ENCODE measurements at places on chromosomes 1 and 21.

DNA sequence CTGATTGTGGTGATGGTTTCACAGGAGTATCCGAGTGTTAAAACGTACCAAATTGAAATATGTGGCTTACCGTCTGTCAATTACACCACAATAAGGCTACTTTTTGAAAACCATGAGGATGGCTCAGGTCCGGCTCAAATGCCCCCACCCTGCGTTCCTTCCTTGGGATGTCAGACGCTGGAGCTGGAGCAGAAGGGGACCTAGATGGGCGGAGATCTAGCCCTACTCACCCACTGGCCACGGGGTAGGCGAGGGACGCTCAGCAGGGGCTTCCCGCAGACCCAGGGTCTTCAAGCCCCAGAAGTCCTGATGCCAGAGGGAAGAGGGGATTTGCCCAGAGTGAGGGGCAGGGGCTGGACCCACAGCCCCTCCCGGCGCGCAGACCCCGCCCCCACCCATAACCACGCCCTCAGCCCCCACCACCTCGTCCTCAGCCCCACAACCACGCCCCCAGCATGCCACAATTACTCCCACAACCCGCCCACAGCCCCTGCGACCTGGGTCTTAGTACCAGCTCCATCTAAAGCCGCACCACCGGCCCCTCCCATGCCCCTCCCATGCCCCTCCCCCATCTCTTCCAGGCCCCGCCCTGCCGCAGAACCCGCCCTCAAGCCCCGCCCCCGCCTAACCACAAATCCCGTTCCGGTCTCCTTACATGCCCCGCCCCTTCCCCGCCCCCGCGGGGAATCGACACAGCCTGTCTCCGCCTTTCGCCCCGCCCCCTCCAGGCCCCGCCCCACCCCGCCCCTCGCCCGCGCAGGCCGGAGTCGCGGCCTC is at the start of gene LRRC3:
Gene LRRC3, plus strand, starts transcription at position 764 of the 777 bp plus-strand sequence. CDS start 1,135 bp downstream, outside the sequence.
- DNase-seq, result peak; percentile 74

- no peak for DNase-seq
These were observed 2.4 kb downstream of the TRIM11 start for GRCh38 chr1:228404107-228404720.

DNA sequence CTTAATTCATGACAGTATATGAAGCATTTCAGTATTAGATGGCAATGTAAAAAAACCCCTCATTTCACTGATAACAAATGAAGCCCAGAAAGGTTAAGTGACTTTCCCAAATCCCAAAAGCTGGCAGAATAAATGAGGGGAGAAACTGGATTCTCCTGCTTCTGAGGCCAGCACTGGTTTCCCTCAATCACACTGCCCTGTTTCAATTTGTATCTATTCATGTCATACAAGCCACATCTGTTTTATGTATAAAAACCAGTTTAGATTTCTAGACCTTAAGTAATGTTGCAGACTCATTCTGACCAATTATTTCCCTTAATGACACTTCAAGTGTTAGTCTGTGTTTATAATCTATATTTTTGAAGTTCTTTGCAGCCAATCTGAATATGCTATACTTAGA is 16.8 kb downstream of the PLPPR4 start:
- no peak for DNase-seq

GRCh38 chr1:227731241-227731677 is 3.8 kb downstream of the JMJD4 start:
- no peak for DNase-seq

DNA sequence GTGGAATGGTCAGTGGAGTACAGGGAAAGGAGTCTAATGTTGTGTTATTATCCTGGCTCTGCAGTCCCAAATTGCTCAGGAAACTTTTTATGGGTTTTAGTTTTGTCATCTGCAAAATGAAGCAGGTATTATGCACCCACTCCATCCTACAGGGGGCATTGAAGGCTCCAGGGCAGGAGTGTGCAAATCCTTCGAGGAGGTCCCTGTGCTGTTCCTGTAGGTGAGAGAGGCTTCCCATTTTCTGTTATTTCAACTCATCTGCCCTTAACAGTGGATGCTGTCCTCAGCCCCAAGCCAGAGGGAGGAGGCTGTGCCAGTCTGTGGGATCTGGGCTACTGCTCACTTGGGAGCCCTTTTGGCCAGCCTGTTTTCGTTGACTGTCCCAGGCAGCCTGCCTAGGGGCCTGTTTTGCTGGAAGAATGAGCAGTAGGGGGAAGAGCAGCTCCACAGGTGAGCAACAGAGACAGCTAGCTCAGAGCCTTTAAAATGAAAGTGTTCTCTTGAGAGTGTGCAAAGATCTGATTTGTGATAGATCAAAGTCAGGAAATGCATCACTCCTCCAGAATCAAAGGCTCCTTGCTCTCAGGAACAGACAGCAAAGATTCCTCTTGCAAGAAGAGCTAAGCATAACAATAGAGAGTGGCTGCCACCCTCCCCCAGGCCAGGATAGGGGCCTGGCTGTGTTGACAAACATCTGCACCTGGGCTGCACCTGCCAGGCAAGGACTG is 317.6 kb upstream of the PROX1 start:
- DNase-seq, result no peak

DNA sequence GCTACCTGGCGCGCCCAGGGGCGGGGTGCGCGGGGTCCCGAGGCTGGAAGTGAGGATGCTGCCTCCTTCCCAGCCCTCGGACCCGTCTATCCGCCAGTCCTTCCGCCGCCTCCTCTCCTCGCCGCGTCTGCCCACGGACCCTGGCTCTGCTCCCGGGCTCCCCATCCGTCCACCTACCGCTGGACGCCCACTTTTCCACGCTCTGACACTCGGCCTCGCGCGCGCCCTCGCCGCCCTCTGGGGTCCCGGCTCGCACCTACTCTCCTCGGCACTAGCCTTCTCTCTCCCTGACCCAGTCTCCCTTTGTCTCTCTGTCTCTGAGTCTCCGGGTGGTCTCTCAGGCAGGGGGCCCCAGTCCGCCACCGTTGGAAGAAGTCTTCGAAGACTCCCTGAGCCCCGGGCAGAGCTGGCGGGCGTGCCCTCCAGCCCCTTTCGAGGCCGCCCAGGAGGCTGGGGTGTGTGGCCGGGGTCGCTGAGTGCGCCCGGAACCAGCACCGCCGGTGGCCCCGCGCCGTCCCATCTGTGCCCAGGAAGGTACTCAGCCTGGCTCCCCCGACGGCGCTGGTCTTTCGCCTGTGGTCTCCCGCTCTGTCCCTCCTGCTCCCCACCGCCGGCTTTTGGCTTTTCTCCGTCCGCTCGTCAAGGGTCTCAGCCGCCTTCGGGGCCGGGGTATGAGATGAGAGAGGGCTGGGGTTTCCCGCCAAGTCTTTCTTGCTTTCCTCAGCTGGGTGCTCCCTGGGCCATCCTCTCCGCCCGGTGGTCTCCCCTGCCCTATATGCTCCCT is 610 bp downstream of the DRAXIN start:
- DNase-seq, result no peak

DNA sequence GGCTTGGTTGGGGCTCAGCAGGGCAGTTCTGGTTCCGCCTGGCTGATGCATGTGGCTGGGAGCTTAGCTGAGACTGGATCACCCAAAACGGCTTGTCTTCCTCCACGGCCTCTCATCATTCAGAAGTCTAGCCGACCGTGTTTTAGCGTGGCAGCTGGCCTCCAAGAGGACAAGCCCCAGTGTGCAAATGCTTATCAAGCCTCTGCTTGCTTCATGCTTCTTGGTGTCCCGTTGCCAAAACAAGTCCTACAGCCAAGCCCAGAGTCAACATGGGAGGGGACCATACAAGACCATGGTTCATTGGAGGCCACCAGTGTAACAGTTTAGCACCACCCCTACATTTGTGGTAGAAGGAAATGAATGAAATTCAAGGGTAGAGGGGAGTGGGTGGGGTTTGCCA is 10.5 kb upstream of the KDF1 start:
- no peak for DNase-seq

DNA sequence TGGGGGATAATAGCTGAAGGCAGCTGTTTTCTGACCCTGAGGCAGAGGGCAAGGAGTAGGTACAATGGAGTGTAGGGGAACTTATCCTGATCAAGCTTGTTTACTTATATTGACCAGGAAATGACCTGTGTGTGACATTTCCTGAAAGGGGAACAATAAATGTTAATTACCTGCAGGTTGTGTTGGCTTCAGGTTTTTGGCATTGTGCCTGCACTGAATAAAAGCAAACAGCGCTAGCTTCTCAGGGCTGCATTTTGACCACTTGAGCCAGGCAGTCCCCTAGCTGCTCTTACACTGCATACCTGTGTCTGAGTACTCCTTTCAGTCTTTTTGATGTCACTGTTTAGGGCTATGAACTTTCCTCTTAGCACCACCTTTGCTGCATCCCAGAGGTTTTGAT is 40.6 kb downstream of the DRAM2 start:
- no peak for DNase-seq

DNA sequence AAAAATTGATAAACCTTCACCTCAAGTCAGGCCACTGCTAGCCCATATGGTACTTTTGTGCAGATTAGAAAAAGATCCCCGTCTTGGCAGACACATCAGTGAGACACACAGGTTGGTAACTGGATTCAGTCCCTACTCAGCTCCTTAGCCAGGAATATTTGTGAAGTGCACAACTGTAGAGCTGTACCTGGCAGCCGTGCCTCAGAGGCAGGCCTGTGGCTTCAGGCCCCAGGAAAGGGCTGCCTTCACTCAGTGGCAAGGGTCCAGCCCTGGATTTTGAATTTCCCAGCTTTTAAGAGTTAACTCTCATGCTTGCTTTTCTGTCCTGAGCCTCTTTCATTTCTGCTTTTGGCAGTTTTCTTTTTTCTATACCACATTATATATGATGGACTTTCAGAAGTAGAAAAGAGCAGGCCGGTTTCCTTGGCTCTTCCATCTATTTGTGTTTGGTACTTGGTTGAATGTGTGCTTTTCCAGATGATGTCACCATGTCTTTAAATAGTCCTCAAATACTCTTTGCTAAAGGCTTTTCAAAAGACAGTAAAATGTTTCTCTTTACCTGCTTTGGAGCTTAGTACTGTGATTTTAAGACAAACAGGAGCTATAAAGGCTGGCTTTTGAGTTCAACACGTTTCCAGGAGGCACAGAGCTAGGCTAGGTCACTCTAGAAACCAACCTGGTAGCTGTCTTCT is 186.6 kb downstream of the AK5 start:
- DNase-seq, result no peak

DNA sequence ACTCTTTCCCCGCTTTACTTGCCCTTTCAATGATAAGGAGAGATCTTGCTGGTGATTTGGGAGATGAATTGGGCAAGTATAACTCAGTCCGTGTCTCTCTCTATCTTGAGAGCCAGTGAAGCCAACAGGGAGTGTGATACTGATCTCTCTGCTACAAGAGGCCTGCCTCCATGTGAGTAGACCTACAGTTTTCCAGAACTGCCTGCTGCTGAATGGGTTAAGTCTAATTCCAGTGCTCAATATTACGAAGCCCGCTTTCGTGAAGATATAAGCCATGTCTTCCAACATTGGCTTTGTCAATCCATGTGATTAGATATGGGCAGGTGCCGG is 92.6 kb downstream of the ADCY10 start:
- DNase-seq, result no peak

GRCh38 chr1:52947490-52947889 is 20.4 kb downstream of the SCP2 start:
- no peak for DNase-seq

DNA sequence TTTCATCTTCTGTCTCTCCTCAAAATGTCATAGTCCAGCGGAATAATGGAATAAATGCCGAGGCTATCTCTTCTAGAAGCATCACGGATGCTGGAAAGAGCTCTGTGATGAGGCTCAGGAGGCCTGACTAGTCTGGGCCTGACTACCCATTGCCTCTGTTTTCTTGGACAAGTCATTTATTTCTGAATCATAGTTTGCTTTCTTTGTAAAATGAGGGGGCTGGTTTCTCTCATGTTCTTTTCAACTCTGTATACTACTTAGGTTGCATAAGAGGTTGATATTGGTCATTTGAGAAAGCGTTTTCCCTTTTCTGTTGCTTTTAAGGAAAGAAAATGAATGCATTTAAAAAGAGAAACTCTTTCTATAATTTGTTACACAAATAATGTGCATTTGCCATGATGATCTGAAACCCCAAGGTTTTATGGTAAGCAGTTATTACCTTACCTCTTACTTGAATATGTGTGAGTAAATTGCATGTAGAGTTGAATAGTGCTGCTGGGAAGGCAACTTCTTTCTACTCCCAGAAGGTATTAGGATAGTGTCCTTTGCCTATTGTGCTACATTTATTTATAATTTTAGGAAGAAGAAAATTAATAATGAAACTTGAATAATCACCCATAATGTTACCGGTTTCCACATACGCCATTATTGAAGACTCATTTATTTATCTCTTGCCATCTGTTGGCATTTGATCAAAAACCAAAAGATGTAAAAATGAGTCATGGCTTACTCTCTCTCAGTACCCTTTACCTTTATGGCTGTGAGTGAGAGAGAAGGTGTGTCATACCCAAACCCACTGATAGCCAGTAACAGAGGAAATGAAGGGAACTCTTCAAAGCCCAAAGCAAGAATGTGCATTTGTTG is 179.1 kb downstream of the FASLG start:
- peak; percentile 87 for DNase-seq

GRCh38 chr1:3014050-3014440 is 7.2 kb upstream of the ACTRT2 start:
- DNase-seq, result no peak

- no peak for DNase-seq
These were observed 121.0 kb downstream of the GLIS1 start for GRCh38 chr1:53617851-53618499.

DNA sequence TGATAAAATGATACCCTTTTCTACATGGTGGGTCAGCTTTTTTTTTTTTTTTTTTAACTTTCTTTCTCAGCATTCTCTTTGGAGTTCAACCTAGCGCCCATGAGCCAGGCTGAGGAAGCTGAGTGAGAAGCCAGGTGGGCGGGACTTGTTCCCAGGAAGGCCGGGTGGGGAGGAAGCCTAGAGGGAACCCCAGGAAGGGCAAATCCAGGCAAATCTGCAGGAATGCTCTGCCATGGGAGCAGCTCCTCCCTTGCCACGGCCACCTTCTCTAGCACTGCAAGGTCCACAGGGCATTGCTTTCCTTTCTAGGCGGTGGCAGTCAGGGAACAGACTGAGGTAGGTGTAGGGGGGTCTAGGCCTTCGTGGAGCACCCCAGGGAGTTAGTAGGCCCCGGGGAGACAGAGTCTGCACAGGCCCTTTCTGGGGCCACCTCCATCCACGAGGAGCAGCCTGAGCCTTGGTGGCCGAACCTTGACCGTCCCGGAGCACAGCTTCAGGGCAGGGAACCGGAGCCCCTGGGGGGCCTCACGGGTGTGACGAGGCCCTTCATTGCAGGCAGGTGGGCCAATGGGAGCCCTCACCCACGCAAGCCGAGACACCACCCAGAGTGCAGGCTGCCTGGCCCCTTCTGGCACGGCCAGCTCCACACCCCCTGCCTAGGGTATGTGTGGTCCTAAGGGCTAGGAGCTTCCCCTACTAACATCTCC is 18.2 kb upstream of the CCDC27 start:
- DNase-seq, result no peak

DNA sequence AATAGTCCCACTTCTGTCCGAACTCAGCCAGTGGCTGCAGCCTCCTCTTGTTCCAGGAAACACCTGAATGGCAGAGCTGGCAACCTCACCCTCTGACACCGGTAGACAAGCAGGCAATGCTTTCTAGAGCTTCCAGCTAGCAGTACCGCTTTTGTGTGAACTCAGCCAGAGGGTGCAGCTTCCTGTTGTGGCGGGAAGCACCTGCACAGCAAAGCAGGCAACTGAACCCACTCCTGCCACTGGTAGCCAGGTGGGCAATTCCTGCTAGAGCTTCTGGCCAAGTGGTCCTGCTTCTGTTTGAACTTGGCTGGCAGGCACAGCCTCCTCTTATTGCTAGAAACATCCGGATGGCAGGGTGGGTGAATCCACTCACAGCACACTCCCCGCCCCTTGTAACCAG is 40.1 kb upstream of the TMPRSS15 start:
- no peak for DNase-seq
